ENCODE measurements at places on chromosomes 12 and 14.

DNA sequence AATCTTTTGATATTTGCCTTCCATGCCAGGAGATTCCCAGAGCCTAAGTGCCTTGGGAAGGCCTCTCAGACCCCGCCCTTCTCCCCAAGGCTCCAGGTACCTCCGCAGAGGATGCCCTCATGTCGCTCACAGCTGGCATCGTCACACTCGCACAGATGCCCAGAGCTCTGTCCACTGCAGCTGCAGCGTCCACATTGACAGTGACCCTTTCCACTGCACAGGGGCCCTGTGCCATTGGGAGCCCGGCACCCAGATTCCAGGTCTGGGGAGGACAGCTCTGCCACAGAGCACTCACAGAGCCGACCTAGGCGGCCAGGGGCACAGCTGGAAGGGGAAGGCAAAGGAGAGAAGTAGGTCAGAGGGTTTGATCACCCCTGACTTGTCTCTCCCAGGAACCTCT is 12.3 kb upstream of the CSAD start:
- no peak for DNase-seq

- no peak for DNase-seq
These were observed 38.8 kb downstream of the FAM222A start for GRCh38 chr12:109752117-109753053.

- no peak for DNase-seq
These were observed 278.2 kb downstream of the ZFP36L1 start for GRCh38 chr14:68514608-68515194.

DNA sequence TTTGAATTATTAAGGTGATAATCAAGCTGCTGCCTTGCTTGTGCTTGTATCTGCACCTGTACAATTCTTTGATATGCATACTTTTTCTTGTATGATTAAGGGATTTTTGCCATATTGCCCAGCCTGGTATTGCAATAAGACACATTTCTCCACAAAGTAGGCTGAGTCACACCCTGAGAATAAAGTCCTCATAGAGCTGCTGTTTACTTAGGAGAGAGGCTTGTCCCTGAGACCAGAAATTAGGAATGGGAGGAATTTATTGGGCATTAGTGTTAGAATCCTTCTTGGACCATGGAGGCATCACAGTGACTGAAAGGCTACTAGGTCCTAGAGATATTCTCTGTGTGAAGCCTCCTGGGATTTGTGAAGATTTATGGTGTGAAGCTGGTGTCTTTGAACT is 506.8 kb upstream of the FBXO33 start:
- no peak for DNase-seq

GRCh38 chr12:127270193-127270592 is 996.8 kb upstream of the TMEM132C start:
- DNase-seq: peak; percentile 83

GRCh38 chr12:5395443-5396271 is 36.3 kb upstream of the NTF3 start:
- DNase-seq: peak; percentile 36

DNA sequence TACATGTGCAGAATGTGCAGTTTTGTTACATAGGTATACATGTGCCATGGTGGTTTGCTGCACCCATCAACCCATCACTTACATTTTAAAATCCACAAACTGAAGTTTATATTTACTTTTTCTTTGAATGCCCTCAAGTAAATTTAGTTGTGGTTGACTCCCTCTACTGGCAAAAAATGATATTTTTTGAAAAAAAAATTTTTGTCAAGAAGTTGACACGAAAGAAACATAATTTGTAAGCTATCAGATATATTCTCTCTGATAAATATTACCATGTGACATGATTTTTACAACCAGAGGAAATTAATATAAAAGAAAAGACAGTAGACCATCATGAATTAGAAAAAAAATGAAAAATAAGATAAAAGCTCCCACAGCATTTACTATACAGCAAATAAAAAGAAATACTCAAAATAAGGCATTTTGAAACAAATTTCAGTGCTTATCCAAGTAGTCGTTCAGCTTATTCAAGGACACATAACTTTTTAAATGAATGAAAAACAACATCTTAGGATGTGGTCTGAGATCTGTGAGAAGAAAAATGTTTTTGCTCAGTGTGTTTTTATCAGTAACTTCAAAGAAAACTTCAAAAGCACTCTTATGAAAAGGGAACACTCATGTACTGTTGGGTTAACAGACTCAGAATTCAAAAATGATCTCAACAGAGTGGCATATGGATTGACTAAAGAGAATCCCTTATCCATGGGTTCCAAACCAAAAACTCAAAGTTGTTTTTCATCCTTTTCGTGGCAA is 30.0 kb upstream of the GRIP1 start:
- peak; percentile 6 for DNase-seq

DNA sequence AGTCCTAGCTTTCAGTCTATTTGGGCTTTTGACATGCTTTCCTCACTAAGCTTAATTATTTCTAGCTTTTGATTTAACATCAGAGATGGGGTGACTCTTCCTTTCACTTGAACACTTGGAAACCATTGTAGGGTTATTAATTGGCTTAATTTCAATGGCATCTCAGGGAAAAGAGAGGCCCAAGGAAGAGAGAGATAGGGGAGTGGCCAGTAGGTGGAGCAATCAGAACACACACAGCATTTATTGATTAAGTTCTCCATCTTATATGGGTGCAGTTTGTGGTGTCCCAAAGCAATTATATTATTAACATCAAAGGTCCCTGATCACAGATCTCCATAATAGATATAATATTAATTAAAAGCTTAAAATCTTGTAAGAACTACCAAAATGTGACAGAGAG is 1466.1 kb upstream of the SEL1L start:
- peak; percentile 6 for DNase-seq

DNA sequence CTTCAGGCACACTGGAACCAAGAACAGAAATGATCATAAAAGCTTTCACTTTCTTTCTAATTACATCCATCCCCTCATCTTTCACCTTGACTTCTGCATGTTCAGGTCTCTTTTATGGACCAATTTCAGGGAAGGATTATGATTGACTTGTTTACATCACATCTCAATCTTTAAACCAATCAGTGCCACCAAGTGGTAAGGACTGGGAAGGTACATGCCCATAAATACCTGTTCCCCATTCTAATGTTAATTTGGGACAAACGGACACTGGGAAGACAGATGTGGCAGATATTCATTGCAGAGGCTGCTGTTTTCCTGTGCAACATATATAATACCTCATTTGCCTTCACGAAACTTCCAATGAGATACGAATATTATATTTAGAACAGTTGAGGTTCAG is 978.1 kb downstream of the GALC start:
- DNase-seq: no peak

DNA sequence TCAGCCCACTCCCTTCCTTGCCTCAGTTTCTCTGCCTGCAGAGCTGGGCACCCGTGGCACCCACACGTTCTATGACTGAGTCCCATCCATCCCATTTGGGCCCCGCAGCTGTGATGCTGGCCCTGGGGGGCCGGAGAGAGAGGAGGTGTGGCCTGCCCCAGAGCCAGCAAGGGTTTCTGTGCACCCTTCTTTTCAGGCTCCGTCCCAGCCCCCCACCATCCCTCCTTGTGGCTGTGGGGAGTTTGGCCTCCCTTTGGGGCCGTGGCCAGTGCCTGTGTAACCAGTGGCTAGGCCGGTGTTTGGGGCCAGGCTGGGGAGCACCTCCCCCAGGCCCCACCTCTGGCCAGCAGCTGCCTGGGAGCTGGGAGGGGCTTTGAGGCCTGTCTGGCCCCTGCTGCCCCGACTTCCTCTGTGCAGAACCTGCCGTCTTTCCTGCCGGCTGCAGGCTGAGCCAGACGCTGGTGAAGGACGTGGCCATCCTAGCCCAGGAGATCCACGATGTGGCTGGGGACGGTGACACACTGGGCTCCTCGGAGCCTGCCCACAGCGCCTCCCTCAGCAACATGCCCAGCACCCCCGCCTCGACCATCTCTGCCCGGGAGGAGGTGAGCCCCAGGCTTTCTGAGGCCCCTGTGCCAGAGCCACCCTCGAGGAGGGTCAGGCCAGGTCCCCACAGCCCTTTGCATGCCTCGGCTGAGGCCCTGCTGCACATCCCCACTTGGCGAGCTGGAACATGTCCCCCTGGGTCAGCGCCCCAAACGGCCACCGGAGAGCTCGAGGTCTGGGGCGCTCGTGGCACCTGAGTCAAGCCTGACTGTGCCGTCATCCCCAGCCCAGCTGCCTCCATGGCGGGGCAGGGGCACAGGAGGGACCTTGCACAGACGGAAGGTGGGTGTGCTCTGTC is 27.7 kb downstream of the CEP170B start:
- DNase-seq: no peak

Measured in fibroblast of skin of right biceps (primary cell).